Activated T-cell treated with anti-CD3 and anti-CD28 coated beads for 24 hours (primary cell): ENCODE measurements at places on chromosomes 7 and 10.

DNA sequence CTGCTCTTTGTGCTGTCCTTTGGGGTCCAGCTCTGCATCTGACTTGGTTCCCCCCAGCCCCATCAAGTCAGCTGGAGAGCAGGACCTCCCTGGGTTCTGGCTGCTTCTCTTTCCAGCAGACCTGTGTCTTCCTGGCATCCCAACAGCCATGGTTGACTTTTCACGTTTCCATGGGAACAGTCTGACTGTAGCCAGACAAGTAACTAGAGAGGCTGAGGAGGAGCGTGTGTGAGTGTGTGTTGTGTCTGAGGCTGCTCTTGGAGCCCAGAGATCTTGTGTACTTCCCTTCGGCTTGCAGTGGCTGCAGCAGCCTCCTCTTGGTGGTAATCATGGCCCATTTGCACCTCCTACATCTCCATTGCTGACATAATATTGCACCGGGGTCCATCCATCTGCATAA, 332.0 kb downstream of the RPS24 start:
- DNase-seq: no peak

DNA sequence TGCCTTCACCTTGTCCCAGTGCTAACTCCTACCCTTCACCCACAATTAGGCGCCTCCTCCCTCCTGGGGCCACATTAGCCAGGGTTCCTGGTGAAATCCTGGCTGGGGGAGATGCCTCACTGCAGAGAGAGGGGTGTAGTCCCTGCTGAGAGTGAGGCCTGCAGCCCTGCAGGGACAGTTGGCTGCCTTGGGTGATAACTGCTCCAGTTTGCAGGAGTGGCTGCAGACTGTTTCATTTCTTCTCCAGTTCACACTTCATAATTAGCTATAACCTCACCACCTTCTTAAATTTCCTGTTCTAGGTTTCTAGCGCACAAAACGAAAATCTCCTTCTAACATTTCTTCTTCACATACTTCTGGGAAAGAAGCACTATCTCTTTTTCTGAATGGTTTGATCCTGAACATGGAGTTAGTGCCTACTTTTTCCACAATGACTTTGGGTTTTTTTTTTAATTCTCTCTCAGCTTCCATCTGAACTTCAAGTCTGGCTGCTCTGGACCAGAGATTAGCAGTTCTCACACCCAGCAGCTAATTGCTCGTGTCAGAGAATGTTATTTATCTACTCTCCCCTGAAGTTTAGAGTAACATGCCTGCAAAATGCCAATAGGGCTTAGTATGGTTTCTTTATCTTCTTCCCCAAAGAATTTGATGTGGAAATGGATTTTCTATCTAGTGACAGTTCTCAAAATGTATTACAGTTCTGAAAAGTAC, 15.5 kb upstream of the JAZF1 start:
- no peak for DNase-seq

GRCh38 chr7:24476227-24476626, 97.0 kb upstream of the PALS2 start:
- DNase-seq: no peak

DNA sequence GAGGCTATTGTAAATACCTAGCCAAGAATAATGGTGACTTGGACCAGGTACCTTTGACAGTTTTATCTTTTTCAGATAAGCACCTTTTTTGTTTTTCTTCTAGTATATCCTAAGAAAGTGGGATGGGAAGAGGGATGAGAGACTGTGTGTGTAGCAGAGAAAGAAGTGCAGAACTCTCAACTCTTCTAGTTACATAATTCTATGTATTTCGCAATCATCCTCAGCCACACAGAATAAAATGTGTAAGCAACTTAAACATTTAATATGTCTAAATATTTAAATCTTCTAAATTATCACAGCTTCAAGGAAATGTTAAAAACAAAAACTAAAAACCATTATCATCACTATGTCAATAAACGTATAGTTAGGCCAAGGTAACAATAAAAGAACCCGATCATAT, 42.6 kb upstream of the GSAP start:
- no peak for DNase-seq

DNA sequence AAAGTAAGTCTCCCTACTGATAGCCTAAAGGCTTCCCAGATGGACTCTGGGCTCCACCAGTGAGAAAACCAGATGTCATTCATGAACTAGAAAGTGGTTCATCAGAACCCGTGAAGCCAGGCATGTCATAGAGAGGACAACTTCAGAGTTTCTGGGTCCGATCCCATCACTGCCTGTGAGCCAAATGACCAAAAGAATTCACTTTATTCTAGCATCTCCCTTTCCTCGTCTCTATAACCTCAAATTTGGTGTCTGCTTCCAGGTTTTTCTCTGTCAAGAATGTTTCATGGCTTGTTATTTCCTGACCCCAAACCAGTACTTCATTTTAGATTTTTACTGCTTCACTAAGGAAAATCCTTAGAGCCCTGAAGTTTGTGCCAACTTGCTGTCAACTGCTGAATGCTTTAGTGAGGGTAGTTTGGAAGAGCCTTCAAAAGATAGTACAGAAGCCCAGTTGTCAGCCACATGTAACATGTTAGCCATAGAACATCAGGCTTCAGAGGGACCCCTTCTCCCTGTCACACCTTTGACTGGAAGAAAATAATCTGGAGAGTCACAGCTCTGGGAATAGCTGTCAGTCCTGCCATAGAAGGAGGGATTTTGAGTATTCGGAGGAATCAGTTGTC, 34.0 kb downstream of the ITGB8 start:
- no peak for DNase-seq
